ENCODE measurements at places on chromosomes 4 and X. TPM values are rescaled to one million over a fixed set of nuclear protein-coding genes. Genes with fewer than 3 reads are reported as not detected.
A peak's percentile ranks its signal among the peaks of the same experiment; 100 is the strongest.

DNA sequence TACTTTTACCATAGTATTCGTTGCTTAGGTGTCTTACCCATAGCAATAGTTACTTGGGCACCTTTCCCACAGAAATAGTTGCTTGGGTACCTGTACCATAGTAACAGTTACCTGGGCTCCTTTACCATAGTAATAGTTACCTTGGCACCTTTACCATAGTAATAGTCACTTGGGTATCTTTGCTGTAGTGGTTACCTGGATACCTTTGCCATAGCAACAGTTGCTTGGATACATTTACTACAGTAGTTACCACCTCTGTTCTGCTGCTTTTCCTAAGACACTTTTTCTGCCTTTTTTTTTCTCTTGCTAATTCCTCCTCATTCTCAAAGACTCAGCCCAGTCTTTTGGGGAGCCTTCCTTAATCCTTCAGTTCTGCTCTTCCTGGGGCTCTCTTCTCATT, 272.8 kb upstream of the PUDP start:
- H3K27ac ChIP-seq, result no peak overlapping the region
- H3K27me3 ChIP-seq, result no peaks in the 10 kb centered on the region
- H3K4me3 ChIP-seq, result no peak overlapping the region
- no peaks in the 10 kb centered on the region for H3K36me3 ChIP-seq
- H3K4me1 ChIP-seq, result no peaks in the 10 kb centered on the region

- no peaks in the 10 kb centered on the region for H3K27me3 ChIP-seq
- peak; percentile 21 for DNase-seq
- peaks cover 8% of the 10 kb centered on the region for H3K4me1 ChIP-seq
- no peaks in the 10 kb centered on the region for H3K36me3 ChIP-seq
- H3K27ac ChIP-seq, result no peak overlapping the region
Measured at GRCh38 chrX:13387666-13388494, 68.0 kb upstream of the ATXN3L start.

HPGD gene
- total RNA-seq, result 16.5 TPM

- no peak overlapping the region for H3K4me3 ChIP-seq
- H3K27ac ChIP-seq, result no peak overlapping the region
- H3K36me3 ChIP-seq, result no peaks in the 10 kb centered on the region
Measured at GRCh38 chr4:8084712-8085490, 73.7 kb downstream of the ABLIM2 start.

DNA sequence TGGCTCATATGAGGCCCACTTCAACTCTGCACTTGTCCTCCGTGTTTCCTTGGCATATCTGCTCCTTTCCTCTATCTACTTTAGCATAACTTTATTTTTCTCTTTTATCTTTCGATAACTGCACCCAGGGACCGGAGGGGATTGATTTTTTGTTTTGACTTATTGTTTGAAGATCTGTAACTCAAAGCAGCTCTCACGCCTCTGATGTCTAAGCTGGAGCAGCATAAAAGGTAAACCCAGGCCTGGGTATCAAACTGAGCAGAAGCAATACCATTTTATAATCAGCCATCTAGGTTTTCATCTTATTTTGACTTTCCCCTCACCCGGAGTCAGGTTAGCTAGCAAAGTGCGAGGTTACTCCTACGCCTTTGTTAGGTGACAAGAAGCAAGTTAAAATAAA, 28.4 kb downstream of the LEF1 start:
- no peak for DNase-seq
- H3K27ac ChIP-seq, result peak overlapping the region; percentile 82
- H3K27me3 ChIP-seq, result no peaks in the 10 kb centered on the region
- H3K4me1 ChIP-seq, result peaks cover 90% of the 10 kb centered on the region

SPACA5 gene
- total RNA-seq, result not detected

DNA sequence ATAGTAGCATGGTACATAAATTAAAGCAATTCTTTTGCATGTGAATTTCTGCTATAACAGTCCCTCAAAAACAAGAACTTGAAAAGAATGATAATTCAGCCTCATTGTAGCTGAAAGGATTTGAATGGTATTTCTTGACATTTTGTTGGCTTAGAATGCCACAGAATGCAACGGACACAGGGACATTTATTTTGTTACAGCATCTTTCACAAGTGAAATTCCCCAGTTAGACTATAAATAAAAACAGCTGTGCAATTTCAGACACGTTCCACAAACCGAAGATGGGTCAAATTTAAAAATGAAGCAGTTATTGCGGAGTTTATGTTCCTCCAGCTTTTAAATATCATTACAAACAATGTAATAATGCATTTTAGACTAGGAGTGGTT, 82.8 kb upstream of the AMELX start:
- no peak overlapping the region for H3K4me3 ChIP-seq
- DNase-seq, result no peak
- no peak overlapping the region for H3K27ac ChIP-seq
- no peaks in the 10 kb centered on the region for H3K4me1 ChIP-seq

DNA sequence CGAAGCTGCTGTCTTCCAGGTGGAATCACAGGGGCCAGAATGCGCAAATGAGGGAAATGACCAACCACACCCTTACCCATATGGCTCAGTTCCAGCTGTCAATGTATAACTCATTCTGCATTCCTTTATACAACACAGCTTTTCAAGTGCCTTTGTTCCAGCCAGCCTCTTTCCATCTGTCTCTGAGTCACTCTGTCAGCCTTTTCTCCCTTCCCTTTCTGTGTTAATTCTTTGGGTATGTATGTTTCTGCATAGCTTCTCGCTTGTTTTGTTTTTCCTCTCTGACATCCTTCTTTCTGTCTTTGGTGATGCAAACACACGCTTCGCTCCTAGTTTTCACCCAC, 54.5 kb downstream of the RS1 start:
- no peaks in the 10 kb centered on the region for H3K4me1 ChIP-seq
- no peak overlapping the region for H3K4me3 ChIP-seq
- no peak for DNase-seq
- H3K36me3 ChIP-seq, result no peaks in the 10 kb centered on the region

DNA sequence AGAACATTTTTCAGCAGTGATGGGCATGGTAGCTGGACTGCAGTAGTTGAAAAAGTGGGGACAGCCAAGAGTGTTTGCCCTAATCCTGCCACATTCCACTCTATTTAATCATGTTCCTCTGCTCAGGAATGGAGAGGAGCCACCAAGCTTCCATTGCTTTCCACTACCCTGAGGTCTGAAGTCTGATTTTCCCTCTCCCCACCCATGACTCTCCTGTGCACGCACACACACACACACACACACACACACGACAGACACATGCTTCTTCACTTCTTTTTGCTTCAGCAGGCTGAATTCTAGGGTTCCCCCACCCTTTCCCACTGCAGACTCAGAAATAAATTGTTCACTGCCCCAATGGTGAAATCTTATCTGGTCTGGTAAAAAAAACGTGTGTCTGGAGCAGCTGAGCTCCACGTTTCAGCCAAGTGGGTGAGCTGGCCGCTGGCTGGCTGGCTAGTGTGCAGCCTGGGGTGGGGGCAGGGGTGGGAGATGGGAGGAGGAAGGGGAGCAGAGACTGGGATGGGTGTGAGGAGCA, 142.7 kb upstream of the NALF2 start:
- no peaks in the 10 kb centered on the region for H3K36me3 ChIP-seq
- no peak for DNase-seq
- no peaks in the 10 kb centered on the region for H3K27me3 ChIP-seq
- no peak overlapping the region for H3K27ac ChIP-seq
- no peak overlapping the region for H3K4me3 ChIP-seq
- H3K4me1 ChIP-seq, result no peaks in the 10 kb centered on the region

POF1B gene
- not detected for total RNA-seq
